Large intestine (tissue), 12 donors: ENCODE measurements at places on chromosomes 16 and 17. TPM values are rescaled to one million over a fixed set of nuclear protein-coding genes. Genes with fewer than 3 reads are reported as not detected.

GRCh38 chr17:83055911-83056582 is 23.4 kb upstream of the METRNL start:
- no peaks in the 10 kb centered on the region for H3K36me3 ChIP-seq
- H3K4me3 ChIP-seq, result no peak overlapping the region
- H3K27me3 ChIP-seq, result no peaks in the 10 kb centered on the region
- DNase-seq, result no peak

Gene CNGB1
- 7.5 TPM for polyA plus RNA-seq

GRCh38 chr17:57481910-57482391 is 225.6 kb downstream of the MSI2 start:
- peaks cover 3% of the 10 kb centered on the region for H3K4me1 ChIP-seq
- no peak overlapping the region for H3K4me3 ChIP-seq
- H3K27ac ChIP-seq, result no peak overlapping the region
- peaks cover 2% of the 10 kb centered on the region for H3K36me3 ChIP-seq
- DNase-seq, result peak; percentile 71
- H3K27me3 ChIP-seq, result no peaks in the 10 kb centered on the region

Gene KRT24
- polyA plus RNA-seq, result not detected

- H3K27me3 ChIP-seq, result peaks cover 36% of the 10 kb centered on the region
- no peaks in the 10 kb centered on the region for H3K36me3 ChIP-seq
- peak overlapping the region; percentile 42 for H3K4me3 ChIP-seq
- peak overlapping the region; percentile 99 for H3K27ac ChIP-seq
- peaks cover 49% of the 10 kb centered on the region for H3K4me1 ChIP-seq
These were observed 4.6 kb upstream of the CLDN9 start for GRCh38 chr16:3007957-3008689.

Gene GNGT2
- 4.2 TPM for polyA plus RNA-seq

DNA sequence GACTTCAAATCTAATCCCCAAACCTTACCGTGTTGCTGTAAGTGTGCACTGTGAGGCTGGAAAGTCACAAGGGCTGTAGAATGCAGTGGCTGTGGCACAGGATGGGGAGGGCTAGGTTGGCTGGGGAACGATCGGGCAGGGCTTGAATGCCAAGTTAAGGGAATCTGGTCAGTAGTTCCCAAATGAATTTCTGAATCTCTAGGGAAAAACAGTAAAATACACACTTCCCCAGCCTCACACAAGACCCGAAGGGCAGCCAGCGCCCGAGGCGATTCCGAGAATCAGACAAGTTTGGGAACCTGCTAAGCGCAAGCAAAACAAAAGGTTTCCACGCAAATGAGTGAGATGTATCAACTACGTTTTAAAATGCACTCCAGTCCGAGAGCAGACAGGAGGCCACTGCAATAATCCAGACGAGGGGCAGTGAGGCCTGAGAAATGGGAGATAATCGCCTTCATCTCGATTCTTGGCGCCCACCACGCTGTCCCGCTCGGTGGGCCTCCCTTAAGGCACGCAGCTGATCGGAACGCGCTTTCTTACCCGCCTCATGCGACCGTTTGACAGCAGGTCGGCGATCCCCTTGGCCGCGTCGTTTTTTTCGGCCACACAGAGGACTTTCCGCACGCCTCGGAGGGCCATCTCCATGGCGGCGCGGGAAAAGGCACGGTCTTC is 599 bp downstream of the TOP3A start:
- peak overlapping the region; percentile 87 for H3K4me3 ChIP-seq
- DNase-seq, result no peak
- H3K4me1 ChIP-seq, result peaks cover 30% of the 10 kb centered on the region

Gene SLFN13
- polyA plus RNA-seq, result 7.4 TPM

DNA sequence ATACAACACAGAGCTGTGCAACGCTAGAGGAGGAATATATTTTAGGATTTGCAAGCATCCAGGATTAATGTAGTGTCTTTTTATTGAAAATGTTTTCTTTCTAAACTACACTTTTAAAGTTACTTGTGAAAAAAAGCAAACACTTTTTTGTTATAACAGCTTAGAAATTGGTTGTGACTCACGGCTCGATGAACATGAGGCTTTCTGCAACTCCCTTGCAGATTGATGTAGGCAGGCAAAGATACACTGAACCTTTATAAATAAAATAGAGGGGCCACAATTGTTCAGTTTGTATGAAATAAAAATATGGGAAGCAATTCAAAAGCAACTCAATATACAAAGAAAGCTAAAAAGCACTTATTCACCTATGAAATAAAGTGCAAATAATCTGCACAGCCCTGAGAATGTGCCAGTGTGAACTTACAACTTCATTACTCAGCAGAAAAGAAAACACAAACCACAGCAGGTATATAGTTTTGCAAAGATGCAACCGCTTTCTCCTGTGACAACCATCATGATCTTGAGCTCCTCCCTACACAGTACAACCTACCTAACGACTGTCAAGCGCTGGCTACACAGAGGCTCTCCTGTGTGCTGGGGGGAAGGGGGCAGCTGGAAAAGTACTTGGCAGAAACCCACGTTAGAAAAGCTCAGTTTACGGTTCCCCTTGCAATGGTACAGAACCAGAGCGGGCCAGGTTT is 948 bp downstream of the LUC7L start:
- no peaks in the 10 kb centered on the region for H3K27me3 ChIP-seq
- H3K27ac ChIP-seq, result peak overlapping the region; percentile 98
- no peak for DNase-seq
- peak overlapping the region; percentile 98 for H3K4me3 ChIP-seq

Gene KRTAP4-5
- polyA plus RNA-seq, result not detected

- H3K27ac ChIP-seq, result no peak overlapping the region
- H3K36me3 ChIP-seq, result no peaks in the 10 kb centered on the region
- DNase-seq, result no peak
- H3K4me1 ChIP-seq, result peaks cover 10% of the 10 kb centered on the region
- H3K27me3 ChIP-seq, result peaks cover 28% of the 10 kb centered on the region
These were observed 13.6 kb upstream of the CBFB start for GRCh38 chr16:67015313-67015731.

Gene HAP1
- polyA plus RNA-seq, result 0.39 TPM

Gene KRTAP4-6
- not detected for polyA plus RNA-seq

DNA sequence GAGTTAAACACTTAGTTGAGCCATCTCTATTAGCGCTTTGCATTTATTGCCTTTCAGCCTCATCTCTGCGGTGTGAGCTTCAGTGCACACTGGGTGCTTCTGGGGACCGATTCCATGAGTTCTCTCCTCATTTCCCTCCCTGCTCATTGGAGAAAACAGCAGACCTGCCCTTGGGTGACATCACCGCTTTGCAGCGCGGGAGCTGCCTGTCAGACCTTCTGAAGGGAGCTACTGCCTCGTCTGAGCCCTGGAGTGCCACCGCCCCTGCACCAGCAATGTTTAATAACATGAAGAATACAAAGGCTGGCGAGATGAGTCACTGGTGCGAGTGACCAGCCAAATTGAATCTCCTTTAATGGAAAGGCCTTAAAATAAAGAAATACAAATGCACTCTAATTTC is 30.2 kb upstream of the CPPED1 start:
- H3K27me3 ChIP-seq, result peaks cover 3% of the 10 kb centered on the region
- no peak overlapping the region for H3K4me3 ChIP-seq
- no peaks in the 10 kb centered on the region for H3K4me1 ChIP-seq
- H3K27ac ChIP-seq, result no peak overlapping the region
- no peaks in the 10 kb centered on the region for H3K36me3 ChIP-seq

- H3K4me3 ChIP-seq, result peak overlapping the region; percentile 58
- H3K27ac ChIP-seq, result peak overlapping the region; percentile 87
- no peaks in the 10 kb centered on the region for H3K27me3 ChIP-seq
- H3K4me1 ChIP-seq, result peaks cover 16% of the 10 kb centered on the region
- H3K36me3 ChIP-seq, result no peaks in the 10 kb centered on the region
- DNase-seq, result peak; percentile 85
These were observed 6.9 kb upstream of the PIRT start for GRCh38 chr17:10844621-10845387.

Gene LGALS9C
- 0.51 TPM for polyA plus RNA-seq

GRCh38 chr16:4052096-4052495 is 64.1 kb downstream of the ADCY9 start:
- no peaks in the 10 kb centered on the region for H3K27me3 ChIP-seq
- no peaks in the 10 kb centered on the region for H3K36me3 ChIP-seq
- DNase-seq, result no peak
- H3K4me1 ChIP-seq, result no peaks in the 10 kb centered on the region
- H3K27ac ChIP-seq, result no peak overlapping the region

Gene ST6GALNAC1
- polyA plus RNA-seq, result 141 TPM

GRCh38 chr17:7114241-7114874 is at the start of gene ASGR2:
Gene ASGR2, minus strand, starts transcription at chr17:7114822. Its CDS starts 582 bp downstream, at chr17:7114240.
- peaks cover 8% of the 10 kb centered on the region for H3K4me1 ChIP-seq
- no peak within 1 kb of the TSS for H3K4me3 ChIP-seq
- no peak within 1 kb of the TSS for H3K27ac ChIP-seq
- H3K27me3 ChIP-seq, result no peaks in the 10 kb centered on the region
- H3K36me3 ChIP-seq, result no peaks in the 10 kb centered on the region
- no peak for DNase-seq

DNA sequence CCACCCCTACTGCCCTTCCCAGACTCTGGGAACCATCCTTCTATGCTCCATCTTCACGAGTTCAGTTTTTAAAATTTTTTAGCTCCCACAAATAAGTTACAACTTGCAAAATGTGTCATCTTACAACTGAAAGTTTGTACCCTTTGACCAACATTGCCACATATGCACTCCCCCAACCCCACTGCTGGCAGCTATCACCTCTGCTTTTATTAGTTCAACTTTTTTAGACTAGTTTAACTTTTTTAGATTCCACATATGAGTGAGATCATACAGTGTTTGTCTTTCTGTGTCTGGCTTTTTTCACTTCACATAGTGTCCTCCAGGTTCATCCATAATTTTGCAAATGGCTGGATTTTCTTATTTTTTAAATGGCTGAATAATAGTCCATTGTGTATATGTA is 7.7 kb downstream of the GPT2 start:
- no peaks in the 10 kb centered on the region for H3K27me3 ChIP-seq
- DNase-seq, result no peak
- H3K27ac ChIP-seq, result no peak overlapping the region
- no peaks in the 10 kb centered on the region for H3K4me1 ChIP-seq

- no peaks in the 10 kb centered on the region for H3K27me3 ChIP-seq
- no peak overlapping the region for H3K27ac ChIP-seq
- peaks cover 16% of the 10 kb centered on the region for H3K36me3 ChIP-seq
- no peak for DNase-seq
- H3K4me1 ChIP-seq, result no peaks in the 10 kb centered on the region
These were observed 154.6 kb upstream of the CIBAR2 start for GRCh38 chr16:85266857-85267256.

GRCh38 chr17:64259922-64260321 is 3.1 kb downstream of the TEX2 start:
- peaks cover 25% of the 10 kb centered on the region for H3K4me1 ChIP-seq
- H3K4me3 ChIP-seq, result no peak overlapping the region
- H3K36me3 ChIP-seq, result no peaks in the 10 kb centered on the region
- H3K27me3 ChIP-seq, result no peaks in the 10 kb centered on the region
